ENCODE measurements at places on chromosomes 4 and X.

- peak; percentile 20 for DNase-seq
Measured at GRCh38 chrX:123184219-123184865, at the start of gene GRIA3. Gene GRIA3, plus strand, starts transcription at chrX:123184278. Its CDS starts 258 bp downstream, at chrX:123184536.

GRCh38 chr4:159266981-159267868 lies 164.3 kb downstream of the RAPGEF2 start:
- DNase-seq = no peak

DNA sequence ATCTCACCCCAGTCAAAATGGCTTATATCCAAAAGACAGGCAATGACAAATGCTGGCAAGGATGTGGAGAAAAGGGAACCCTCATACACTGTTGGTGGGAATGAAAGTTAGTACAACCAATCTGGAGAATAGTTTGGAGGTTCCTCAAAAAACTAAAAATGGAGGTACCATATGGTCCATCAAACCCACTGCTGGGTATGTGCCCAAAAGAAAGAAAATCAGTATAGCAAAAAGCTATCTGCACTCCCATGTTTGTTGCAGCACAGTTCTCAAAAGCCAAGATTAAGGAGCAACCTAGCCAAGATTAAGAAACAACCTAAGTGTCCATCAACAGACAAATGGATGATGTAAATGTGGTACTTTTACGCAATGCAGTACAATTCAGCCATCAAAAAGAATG lies 70.7 kb downstream of the DCAF12L1 start:
- DNase-seq = no peak

DNA sequence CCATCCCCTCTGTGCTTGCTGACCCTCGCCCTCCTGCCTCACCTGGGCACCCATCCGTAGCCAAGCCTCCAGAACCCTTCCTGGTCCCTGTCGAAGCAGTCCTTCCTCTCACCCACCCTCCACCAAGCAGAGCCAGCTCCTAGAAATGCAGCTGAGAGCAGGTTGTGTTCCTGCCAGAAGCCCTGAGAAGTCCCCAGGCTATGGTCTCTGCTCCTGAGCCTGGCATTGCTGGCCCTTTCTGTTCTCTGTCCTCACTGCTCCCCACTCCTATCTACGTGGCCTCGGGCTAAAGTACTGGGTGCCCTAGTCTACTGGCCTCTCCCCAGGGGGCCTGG lies 2.1 kb upstream of the CPZ start:
- DNase-seq = no peak

Data from nephron progenitor cell (in vitro differentiated cells).